Activated B cell treated with CpG ODN at 0.5 μM for 24 hours (primary cell): ENCODE measurements at places on chromosomes 13 and 19.

DNA sequence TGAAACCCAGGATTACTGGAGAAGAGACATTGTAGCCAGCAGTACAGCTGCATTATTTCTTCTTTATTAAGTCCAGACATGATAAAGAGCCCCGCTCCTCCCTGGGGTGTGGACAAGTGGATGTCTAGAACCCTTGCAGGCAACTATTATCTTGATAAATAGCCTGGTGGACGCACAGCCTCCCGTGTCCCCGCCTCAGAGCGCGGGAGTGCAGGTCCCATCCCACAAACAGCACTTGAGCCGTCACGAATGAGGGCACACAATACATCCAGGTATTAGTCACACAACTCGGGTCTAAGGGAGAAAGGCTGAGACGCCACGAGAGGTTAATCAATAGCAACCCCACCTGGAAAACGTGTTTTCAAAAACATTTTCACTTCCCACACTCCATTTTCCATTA lies 213.2 kb upstream of the SOX1 start:
- DNase-seq = no peak

- no peak for DNase-seq
Measured at GRCh38 chr13:101746513-101746912, 294.0 kb downstream of the ITGBL1 start.

- no peak for DNase-seq
Measured at GRCh38 chr13:50586414-50587083, 256.9 kb downstream of the DLEU7 start.

- DNase-seq = no peak
Measured at GRCh38 chr19:39310558-39311311, 9.9 kb downstream of the LRFN1 start.

DNA sequence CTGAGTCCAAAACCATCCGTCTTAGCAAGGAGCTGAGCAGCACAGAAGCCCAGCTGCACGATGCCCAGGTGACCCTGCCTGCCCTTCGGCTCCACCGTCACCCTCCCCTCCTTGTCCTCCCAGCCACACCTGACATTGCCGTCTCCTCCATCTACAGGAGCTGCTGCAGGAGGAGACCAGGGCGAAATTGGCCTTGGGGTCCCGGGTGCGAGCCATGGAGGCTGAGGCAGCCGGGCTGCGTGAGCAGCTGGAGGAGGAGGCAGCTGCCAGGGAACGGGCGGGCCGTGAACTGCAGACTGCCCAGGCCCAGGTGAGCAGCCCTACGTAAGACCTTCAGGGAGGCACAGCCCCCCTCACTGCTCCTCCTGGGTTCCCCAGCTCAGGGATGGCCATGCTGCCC lies 49.1 kb downstream of the KCNC3 start:
- DNase-seq = no peak

DNA sequence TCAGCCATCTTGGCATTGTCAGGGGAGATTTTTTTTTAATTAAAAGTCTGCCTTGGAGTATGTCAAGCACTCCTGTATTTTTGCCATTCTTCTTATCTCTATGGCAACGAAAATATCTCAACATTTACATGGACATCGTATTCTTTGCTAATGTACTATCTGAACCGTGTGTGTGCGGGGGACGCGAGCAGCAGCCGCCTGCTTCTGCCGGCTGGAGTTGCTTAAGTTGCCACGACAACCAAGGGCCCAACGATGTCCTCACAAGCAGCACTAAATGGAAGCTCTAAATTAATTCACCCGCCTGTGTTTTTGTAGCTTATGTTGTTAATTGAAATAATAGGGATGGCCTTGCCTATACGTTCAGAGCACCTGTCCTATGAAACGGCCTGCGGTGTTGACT lies 309.5 kb downstream of the TEX29 start:
- no peak for DNase-seq

GRCh38 chr19:1101337-1101698 lies 2.5 kb upstream of the GPX4 start:
- no peak for DNase-seq

DNA sequence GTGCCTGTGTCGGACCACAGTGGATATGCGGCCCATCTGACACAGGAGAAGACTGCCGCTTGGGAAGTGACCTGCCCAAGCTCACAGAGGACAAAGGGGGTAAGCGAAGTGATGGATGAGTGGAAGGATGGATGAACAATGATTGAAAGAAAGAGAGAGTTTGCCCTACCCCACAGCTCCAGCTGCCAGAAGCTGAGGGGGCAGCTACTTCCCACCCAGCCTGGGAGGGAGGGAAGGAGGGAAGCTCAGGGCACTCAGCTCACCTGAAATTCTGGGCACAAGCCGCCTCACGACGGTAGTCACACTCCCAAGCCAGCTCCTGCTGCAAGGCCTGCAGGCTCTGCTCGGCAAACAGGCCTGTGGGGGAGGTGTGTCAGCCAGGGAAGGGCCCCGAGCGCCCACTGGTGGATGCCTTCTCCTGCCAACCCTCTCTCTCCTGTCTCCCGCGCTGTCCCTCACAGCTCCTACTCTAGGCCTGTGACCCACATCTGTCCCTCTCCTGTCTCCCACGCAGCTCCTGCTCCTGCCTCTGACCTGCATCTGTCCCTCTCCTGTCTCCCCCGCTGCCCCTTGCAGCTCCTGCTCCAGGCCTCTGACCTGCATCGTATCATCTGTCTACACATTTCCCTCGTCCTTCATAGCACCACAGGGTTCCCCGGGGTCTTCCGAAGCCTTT lies 12.0 kb upstream of the NUMBL start:
- no peak for DNase-seq

GRCh38 chr13:72507416-72508199 lies 219.8 kb downstream of the MZT1 start:
- no peak for DNase-seq

- no peak for DNase-seq
Measured at GRCh38 chr19:33459222-33460090, 62.1 kb downstream of the PEPD start.

DNA sequence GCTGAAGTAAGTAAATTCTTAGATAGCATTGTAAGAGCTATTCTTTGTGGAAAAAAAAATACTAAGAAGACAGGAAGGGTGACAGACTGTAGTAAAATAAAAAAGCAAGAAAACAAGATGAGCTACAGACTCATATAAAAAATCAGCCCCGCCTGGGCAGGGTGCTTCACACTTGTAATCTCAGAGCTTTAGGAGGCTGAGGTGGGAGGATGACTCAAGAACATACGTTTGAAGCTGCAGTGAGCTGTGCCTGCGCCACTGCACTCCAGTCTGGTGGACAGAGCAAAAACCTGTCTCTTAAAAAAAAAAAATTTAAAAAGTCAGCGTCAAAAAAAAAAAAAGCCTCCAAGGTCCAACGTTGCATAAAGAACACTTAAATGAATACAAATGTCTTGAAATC lies 102.1 kb downstream of the VWA8 start:
- DNase-seq = no peak

GRCh38 chr13:67226696-67227095 lies 3.4 kb downstream of the PCDH9 start:
- no peak for DNase-seq

DNA sequence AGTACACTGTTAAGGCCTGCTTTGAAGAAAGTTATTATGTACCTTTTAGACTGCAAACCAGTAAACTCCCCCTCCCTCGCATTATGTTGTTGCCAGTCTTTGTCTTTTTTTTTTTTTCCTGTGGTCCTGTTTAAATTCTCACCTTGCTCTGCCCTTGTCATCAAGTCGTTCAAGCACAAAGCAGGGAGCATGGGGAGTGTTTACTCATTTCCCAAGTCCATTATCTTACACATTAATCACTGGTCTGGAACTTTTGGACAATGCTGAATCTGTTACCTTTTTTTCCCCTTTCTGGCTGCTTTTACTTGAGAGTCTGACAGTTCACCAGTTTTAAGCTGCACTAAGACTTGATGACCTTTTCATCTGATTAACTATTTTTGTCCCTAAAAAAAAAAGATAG lies 108.2 kb downstream of the DACH1 start:
- no peak for DNase-seq

GRCh38 chr19:48551437-48552302 lies at the start of gene SULT2B1:
SULT2B1 (plus strand) TSS chr19:48552172; CDS start chr19:48552253, 81 bp downstream.
- DNase-seq = no peak

DNA sequence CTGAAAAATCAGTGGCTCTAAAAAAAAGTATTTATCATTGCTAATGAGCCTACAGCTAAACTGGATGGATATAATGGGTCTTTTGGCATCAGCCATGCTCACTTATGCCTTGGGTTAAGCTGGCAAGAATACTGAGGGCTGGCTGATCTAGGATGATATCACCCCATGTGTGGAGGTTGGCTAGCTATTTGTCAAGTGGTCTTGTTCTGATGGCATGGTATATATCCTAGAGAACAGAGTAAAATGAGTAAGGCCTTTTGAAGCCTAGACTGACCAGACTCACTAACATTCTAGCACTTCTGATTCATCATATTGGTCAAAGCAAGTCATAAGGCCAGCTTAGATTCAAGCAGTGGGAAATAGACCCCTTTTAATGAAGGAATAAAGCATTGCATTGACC lies 383.0 kb downstream of the SLITRK1 start:
- no peak for DNase-seq

- no peak for DNase-seq
Measured at GRCh38 chr13:25762795-25763377, 288.9 kb downstream of the SHISA2 start.

DNA sequence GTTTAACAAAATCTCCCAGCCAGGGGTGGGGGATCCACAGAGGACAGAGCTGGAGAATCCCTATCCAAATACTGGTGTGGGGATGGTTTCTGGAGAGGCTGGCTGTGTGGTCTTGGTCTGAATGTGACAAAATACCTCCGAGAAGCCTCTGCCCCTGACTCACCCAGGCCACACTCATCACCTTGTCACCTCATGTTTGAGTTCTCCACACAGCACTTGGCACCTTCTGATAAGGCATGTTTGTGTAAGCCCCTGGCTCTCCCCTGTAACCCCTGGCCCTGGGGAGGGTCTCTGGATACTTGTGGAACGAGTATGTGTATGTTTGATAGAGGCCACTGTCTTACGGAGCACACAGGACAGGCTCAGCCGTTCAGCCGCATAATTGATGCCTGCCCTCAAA lies 14.7 kb downstream of the TECR start:
- no peak for DNase-seq

GRCh38 chr19:39942366-39942730 lies 7.9 kb upstream of the FCGBP start:
- no peak for DNase-seq

DNA sequence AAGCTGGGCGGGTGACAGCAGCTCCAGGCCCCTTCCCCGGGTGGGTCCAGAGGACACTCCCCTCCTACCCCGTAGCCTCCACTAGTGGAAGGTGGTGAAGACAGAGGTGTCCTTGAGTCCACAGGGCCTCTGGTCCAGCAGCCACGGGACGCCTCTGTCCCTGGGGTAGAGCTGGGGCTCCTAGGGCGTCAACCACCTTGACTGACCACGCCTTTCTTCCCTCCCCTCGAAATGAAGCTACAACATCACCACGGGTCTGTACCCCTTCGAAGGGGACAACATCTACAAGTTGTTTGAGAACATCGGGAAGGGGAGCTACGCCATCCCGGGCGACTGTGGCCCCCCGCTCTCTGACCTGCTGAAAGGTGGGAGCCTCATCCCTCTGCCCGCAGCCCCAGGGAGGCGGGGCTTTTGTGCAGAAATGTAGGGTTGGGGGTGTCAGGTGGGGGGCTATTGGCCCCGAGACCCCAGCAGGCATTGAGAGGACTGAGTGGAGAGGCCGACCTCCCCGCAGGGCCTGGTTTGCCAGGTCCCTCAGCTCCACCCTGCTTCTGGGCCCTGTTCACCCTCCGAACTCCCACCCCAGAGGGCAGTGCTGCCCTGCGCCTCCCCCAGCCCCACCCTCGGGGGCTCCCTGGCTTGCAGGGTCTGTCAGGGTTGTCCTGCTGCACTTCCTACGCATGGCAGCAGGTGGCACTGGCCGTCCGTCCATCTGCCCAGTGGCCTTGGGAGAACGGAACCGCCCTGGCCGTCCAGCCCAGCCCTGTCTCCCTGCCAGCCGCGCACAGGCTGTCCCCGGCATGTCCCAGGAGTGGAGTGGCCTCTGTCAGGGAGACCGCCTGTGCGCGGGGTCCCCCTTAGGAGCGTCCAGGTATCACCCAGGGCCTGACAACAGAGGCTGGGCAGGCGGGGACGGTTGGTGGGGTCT lies 15.7 kb downstream of the STK11 start:
- DNase-seq = no peak
